Activated gamma-delta T cell treated with anti-CD3 and anti-CD28 coated beads, Interleukin-2, amount 50 U/mL, for 16 hours (primary cell): ENCODE measurements at places on chromosomes 5 and 9.

DNA sequence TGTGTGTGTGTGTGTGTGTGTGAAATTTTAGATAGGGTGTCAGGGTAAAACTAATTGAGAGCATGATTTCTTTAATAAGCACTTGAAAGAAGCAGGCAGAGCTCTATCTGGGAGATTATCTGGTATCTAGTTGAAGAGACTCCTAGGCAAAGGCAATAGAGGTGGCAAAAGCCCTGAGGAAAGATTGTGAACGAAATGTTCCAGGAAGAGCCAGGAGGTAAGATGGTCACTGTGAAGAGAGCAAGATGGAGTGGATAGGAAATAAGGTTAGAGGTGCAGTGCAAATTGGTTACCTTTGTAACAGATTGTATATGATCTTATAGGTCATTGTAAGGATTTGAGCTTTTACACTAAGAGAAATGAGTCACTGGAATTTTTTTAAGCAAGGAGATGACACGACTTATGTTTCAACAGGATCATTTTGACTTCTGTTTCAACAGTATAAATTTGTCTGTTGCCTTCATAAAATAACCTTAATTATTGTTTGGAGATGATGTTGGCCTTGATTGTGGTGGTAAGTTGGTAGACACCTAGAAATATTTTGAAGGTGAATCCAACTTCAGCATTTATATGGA, 239.6 kb downstream of the PARP8 start:
- no peak for DNase-seq

GRCh38 chr5:31771500-31771899, 132.6 kb downstream of the PDZD2 start:
- DNase-seq: no peak

GRCh38 chr9:136362450-136362784, 1.1 kb downstream of the DNLZ start:
- DNase-seq: no peak

- DNase-seq: no peak
Measured at GRCh38 chr5:112865128-112865527, 4.0 kb downstream of the SRP19 start.

- no peak for DNase-seq
Measured at GRCh38 chr5:59819806-59820205, 73.7 kb downstream of the PDE4D start.
